ENCODE measurements at places on chromosomes 2 and 18. TPM values are rescaled to one million over a fixed set of nuclear protein-coding genes. Genes with fewer than 3 reads are reported as not detected.

GRCh38 chr2:203280428-203281064, 41.7 kb downstream of the CYP20A1 start:
- DNase-seq, result no peak

EFEMP1 gene
- 113 TPM for total RNA-seq

- no peak for DNase-seq
Observed at GRCh38 chr2:81148323-81148722, 843.8 kb upstream of the LRRTM1 start.

GRCh38 chr18:31146809-31147208, 15.8 kb downstream of the DSC1 start:
- DNase-seq, result no peak

DNA sequence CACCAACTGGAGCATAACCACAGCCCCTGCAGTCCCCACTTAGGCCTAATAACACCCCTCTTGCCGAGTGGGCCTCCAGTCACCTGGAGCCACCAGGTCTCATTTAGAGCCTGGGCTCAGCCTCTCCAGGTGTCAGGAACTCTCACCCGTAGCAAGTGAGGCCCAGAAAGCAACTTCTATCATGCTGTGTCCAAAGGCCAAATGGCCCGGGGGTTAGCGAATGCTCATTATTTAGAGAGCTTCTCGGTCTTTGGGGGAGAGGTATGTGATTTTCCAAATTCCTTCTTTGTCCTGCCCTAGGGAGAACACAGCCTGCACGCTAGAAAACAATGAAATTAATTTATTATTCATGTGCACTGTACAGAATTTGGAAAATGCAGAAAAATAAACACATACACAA, 109.9 kb upstream of the PTPRM start:
- DNase-seq, result no peak

- DNase-seq, result no peak
Observed at GRCh38 chr2:143183804-143184463, 54.7 kb downstream of the ARHGAP15 start.

- DNase-seq, result no peak
Observed at GRCh38 chr2:85071096-85071495, 62.1 kb upstream of the TCF7L1 start.

KANSL1L gene
- total RNA-seq, result 20.6 TPM

KIAA2012 gene
- not detected for total RNA-seq

DNA sequence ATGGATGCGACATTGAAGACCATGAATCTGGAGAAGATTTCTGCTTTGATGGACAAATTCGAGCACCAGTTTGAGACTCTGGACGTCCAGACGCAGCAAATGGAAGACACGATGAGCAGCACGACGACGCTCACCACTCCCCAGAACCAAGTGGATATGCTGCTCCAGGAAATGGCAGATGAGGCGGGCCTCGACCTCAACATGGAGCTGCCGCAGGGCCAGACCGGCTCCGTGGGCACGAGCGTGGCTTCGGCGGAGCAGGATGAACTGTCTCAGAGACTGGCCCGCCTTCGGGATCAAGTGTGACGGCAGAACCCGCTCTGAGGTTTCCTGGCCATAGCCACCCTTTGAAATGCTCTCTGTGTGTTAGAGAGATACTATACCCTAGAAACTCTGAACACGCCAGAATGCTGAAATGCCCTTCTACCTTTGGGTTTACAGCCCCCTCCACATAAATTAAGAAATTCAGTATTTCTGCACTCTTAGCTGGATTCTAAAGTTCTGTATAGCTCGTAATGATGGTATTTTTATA, 659 bp downstream of the CHMP1B start:
- DNase-seq, result peak; percentile 86

DNA sequence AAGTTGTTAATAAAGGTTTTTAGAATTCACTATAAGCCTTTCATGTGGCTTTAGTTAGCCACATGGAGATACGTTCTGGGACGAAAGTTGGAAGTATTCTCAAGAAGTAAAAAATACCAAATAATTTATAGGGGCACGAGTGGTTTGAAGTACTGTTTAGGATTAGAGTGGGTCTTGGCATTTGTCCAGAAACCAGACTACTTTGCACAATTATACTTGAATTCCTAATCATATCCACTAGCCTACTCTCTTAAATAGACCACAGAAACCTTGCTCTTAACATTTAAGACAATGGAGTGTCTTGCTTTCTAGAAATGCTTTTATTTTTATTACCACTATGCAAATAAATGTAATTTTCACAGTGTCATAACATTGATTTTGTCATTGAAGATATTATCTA, 44.6 kb downstream of the UBE2E3 start:
- no peak for DNase-seq

GRCh38 chr2:208024091-208024490, 1.2 kb downstream of the PLEKHM3 start:
- DNase-seq, result no peak

DNA sequence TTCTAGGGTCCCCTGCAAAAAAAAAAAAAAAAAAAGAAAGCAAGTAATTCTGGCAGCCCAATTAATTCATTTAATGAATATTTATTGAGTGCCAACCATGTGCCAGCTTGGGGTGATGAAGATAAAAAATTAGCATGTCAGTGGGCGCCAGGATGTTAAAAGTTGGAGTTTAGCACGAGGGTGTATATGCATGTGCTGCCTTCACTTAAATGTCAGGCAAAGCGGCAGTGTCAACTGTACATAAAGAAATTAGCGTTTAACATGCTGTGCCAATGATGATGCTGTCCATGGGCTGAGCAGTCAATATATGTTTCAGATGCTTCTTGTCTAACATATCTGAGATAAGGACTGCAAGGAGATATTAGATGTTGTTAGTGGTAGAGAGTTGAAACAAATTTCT, 49.5 kb downstream of the ASAP2 start:
- no peak for DNase-seq

DNA sequence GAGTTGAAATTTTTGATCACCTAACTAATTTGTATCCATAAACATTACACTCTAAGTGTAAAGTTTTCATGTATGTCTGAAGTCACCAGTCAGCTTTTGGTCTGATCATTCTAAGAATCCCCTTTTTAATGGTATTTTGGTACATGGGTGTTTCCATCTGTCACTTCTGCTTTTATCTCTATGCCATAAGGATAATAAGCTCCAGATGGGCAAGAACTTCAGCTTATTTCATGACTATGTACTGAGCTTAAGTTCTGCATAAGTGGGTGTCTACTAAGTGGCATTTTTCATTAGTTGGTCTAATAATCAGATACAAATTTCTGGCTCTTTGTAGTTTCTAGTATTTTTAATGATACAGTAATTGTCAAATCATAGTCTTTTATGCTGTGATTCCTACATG, 20.4 kb downstream of the UBXN4 start:
- DNase-seq, result no peak

- DNase-seq, result no peak
Observed at GRCh38 chr2:45739796-45740485, 88.5 kb downstream of the PRKCE start.

DNA sequence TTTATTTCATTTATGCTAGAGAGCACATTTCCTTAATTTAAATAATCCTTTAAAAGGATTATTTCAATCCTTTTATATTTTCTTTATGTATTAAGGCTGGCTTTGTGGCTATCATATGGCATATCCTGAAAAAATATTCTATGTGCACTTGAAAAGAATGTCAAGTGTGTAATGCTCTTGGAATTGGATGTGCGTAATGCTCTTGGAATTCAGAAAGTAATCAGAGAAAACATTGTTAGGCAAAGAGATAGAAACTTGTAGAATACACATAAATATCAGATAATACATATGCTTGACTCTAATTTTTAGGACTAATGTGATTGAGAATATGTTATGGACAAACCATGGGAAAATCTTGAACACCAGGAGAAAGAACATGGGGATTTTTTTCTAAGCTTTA, 197.5 kb upstream of the COL3A1 start:
- DNase-seq, result no peak

DNA sequence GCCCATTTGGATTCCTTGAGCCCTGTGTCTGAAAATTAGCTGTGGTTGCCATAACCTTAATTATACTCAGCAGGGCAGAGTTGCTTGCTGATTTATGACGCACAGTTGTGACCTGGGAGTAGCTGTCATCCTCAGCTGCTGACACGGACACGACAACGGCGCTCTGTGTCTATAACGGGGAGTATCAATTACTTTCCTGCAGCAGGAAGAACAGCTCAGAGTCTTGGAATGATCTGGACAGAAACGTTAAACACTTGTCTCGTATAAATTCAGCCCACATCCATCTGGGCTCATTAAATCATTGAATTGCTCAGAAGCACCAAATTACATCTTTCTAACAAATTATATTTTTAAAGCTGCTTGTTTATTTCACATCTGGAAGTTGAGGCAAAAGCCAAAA, 116.3 kb downstream of the SEPTIN10 start:
- DNase-seq, result no peak

CBLN2 gene
- 0.45 TPM for total RNA-seq

DNA sequence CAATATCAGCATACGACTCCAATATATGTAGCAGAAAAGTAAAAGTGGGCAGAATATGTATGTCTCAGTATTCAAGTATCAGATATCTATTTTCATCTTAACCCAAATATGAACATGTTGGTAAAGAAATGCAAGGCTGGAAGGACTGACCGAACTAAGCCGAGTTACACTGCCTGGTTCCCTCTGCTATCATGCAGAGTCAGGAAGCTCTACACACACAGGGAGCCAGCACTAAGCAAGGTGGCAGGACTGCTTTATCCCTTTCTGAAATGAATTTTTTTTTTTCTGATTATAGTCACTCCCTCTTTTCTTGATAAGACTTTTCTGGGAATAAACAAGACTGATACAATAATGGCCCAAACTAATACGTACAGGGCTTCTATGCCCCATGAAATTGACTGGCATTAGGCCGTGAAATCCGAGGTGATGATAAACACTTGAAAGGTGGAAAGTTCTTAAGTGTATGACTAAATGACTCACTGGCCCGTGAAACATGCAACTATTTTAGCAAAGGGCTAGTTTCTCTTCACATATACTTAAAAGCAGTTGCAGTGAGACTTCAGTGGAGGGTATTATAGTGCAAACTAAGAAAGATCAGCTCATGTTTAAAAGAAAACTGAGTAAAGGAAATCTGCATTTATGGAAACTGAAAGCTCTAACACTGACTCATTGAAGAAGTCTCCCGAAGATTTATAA, 14.9 kb downstream of the DPP4 start:
- no peak for DNase-seq

Measured in lower leg skin (tissue), 4 donors.